ENCODE measurements at places on chromosomes 11 and 22.

DNA sequence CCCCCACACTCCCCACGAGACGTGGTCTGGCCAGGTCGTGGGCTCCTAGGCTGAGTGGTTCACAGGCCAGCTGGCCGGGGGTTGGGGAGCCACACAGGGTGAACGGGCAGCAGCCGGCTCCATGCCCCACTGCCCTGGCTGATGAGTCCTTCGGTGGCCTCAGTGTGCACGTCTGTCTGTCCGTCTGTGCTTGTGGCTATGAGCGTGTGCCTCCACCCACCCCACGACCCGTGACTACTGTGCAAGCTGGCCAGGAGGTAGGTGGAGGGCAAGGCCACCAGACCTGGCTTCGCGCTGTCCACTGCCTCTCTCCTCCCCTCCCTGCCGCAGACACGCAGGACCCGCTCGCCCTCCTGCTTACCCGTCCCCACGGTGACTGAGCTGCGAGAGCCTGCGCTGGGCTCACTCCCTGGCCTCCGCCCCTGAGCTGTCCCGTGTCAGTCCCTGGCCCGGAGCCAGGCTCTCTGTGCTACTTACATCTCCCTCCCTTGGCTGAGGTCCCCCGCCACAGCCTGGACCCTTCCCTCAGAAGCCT, 14.1 kb downstream of the CSDC2 start:
- DNase-seq, result no peak

DNA sequence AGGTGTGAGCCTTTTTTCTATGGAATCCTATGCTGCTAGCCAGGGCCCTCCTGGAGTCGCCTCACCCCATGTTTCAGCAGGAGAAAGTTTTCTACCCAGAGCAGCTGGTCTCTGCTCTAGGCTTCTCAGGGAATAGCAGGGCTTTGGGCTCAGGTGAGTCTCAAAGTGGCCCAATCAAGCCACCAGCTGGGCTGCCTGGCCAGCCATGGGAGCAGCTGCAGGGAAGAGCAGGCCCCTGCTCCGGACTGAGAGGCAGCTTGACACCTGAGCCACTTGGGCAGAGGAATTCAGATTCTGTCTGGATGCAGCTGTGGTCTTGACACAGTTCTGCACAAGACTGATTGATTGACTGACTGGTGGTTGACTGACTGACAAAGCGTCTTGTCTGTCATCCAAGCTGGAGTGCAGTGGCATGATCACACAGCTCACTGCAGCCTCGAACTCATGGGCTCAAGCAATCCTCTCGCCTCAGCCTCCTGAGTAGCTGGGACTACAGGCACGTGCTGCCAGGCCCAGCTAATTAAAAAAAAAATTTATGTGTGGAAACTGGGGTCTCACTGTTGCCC, 57.5 kb upstream of the ARFGAP3 start:
- DNase-seq, result no peak

- DNase-seq, result no peak
These were observed 3.0 kb downstream of the TRIM29 start for GRCh38 chr11:120134931-120135228.

DNA sequence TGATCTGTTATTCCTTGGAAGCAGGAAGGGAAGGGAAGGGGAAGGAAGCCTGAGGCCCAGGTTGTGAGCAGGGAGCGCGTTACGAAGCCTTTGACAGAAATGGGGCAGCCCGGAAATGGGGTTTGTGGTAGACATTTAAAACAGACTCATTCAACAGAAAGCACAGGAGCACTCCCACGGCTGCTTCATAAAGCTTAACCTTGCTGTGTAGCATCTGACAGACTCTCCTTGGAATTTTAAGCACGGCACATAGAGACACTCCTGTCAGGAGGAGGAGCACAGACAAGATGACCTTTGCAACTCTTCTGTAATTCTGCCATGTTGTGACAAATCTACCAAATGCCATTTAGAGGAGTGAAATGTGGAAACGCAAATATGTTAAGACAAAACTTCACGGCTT, 131.6 kb downstream of the FBXO7 start:
- DNase-seq, result peak; percentile 2

DNA sequence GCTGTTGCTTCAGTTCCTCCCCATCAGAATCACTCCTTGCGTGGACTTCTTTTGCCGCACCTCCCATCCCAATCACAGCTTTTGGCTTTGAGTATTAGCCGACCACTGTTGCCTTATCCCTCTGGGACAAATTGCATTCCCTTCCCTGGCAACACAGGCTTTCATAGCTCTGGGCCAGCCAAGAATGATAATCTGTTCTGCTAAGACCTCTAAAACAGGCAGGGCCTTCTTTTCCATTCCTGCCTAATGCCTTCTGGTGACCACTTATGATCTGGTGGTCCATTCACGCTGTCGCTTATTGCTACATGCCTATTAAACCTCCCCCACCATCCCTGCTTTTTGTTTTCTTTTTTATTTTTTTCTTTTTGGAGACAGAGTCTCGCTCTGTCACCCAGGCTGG, 9.6 kb downstream of the SEC14L2 start:
- DNase-seq, result no peak
